Activated CD4-positive, alpha-beta T cell treated with anti-CD3 and anti-CD28 coated beads, Interleukin-2, Interleukin-4, amounts not matched to agents 100 ng/mL and 50 ng/mL, durations not matched to agents 16 hours and 8 hours (primary cell): ENCODE measurements at places on chromosomes 6 and 20.
A peak's percentile ranks its signal among the peaks of the same experiment; 100 is the strongest.

DNA sequence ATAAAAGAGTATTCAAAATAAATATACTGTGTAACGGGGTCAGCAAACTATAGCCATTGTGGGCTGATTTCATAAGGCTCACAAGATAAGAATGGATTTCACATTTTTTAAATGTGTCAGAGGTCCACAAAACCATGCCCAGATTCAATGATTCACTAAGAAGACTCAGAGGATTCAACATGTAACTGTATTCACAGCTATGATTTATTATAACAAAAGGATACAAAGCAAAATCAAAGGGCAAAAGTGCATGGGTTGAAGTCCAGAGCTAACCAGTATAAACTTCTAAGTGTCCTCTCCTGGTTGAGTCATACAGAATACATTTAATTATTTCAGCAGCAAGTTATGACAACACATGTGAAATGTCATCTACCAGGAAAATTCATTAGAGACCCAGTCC, 49.2 kb downstream of the TBC1D32 start:
- no peak for DNase-seq

DNA sequence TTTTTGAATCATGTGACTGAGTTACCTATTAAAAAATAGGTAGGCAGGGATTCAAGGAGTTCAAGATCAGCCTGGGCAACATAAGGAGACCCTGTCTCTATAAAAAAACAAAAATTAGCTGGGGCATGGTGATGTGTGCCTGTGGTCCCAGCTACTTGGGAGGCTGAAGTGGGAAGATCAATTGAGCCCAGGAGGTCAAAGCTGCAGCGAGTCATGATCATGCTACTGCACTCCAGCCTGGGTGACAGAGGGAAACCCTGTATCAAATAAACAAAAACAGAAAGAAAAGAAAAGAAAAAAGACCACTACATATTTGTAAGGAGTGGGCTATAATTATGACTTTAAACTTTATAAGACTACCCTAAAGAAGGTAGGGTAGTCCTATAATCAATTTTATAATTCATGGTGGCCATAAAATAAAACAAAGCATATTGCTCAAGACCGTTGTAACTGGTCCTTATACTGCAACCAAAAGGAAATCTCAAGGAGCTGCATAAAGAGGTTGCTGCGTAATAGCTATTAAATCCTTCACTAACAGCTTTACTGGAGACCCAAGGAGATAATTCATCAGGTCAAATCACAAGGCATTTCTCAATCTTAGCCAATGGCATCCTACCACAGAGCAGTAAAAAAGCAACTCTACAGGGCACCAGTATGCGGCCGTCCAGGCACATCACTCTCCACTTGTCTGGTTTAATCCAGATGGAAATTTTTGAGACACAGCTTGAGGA, 13.5 kb downstream of the PIGU start:
- DNase-seq: no peak

DNA sequence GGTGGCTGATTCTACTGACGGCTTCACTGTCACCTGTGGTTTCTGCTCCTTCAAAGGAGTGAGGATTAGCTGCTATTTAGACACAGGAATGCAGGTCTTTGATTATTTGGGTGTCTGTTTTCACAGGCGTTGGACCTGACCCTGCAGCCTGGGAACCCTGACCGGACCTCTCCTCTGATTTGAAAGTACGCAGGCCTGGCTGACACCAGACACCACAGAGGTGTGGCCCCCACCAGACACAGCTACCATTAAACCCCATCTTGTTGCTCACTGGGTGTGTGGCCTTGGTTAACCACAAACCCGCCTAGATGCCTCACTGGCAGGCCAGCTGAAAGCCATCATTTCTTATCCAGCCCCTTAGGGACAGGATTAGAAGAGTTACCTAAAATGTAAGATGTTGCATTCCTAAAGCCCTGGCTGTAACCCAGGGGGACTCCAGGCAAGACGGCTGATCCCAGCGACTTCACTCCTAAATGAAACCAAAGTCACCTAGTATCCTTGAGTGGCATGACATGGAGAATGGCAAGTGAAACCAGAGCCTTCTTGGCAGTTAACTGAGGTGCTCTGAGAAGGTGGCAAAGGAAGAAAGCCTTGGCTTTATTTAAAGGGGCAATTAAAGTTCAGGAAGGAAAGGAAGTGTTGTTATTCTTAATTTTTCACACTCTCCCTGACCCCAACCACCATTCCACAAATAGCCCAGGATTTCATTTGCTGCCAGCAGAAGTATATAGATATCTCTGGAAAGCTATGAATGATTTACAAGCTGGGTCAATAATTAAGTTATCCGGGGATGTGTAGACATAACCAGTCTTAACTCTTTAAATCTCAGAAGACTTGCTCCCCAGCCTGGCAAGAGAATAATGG, 169.9 kb downstream of the QRSL1 start:
- no peak for DNase-seq

DNA sequence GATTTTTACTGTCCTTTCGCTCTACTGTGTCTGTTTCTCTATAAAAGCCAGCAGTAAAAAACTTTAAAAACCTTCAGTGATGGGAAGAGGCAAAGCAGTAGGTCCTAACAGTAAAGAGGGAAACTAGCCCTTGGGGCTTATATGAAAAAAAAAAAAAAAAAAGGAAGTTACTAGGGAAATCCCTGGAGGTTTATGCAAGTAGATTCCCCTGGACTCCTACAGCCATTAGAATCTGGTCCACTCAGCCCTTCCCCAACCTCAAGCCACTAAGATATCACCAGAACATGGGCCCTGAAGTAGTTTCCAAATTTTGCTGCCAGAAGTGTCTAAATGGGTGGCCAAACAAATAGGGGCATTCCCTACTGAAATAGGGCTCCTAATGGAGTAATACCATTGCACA, 70.5 kb upstream of the HINT3 start:
- no peak for DNase-seq

DNA sequence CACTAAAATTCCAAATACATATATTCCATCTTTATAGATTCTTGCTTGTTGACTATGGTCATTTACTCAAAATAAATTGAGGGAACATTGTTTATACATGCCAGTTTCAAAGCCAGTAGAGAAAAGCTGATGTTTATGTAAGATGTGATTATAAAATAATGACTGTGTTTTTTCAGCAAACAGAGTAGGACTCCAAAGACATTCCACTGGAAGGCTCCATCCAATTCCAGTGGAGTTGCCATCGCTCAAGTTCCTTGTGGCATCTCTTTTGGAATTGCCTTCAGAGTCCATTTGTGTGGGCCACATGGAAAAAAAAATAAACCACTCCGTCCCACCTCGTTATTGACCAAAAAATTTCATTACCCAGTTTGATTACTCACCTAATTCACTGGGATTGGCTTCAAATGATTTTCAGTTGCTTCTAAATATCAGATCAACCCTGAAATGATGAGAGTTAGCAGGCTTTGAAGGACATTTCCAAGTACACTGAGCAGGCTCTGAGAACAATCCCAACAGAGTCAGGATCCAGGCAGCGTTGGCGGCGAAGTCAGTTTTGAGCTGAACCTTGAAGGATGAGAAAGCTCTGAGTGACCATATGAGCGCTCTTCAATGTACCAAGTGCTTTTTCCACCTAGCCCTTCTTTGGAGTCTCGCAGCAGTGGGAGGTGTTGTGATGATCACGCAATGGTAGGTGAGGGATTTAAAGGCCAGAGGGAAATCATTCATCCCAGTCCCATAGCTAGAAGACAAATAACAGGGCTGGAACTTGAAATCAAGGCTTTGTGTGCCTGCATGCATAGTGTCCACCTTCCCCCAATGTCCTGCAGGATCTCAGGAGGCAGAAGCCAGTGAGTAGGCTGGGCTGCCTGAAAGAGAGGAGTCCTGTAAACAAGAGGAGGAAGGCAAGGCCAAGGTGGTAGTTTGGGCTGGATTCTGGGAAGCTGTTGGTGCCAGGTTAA, 281.7 kb downstream of the CDC5L start:
- DNase-seq: no peak

DNA sequence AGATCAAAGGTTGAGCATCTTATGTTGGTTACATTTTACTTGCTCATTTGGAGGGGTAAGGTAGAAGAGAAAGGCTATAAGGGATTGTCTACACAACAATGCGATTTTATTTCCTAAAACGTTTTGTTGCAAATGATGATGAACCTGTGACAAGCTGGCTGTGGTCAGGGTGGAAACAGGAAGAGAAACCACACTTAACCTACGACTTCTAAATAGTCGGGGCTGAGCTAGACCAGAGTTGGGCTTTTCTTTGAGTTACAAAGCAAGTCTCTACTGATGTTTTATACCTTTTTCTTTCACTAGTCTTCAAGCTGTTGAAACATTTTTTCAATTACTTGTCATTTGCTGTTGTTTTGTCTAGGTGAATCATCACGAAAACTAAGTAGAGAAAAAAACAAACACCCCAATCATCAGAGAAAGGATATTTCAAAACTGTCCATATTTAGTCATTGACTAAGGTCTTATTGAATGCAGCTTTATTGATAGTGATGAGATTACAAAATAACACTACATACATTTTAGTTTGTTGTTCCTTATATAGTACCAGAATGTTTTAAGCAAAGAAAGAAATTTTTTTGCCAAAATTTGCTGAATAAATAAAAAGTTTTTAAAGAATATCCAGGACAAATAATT, 18.0 kb downstream of the KLHL31 start:
- DNase-seq: peak; percentile 64

GRCh38 chr6:72560721-72561593, 60.9 kb upstream of the KCNQ5 start:
- DNase-seq: no peak

- no peak for DNase-seq
These were observed 6.2 kb downstream of the STX16 start for GRCh38 chr20:58657262-58657661.

- DNase-seq: no peak
These were observed 124.3 kb downstream of the SCML4 start for GRCh38 chr6:107699697-107700325.

- DNase-seq: peak; percentile 14
These were observed 16.5 kb upstream of the HLA-A start for GRCh38 chr6:29925727-29926412.

DNA sequence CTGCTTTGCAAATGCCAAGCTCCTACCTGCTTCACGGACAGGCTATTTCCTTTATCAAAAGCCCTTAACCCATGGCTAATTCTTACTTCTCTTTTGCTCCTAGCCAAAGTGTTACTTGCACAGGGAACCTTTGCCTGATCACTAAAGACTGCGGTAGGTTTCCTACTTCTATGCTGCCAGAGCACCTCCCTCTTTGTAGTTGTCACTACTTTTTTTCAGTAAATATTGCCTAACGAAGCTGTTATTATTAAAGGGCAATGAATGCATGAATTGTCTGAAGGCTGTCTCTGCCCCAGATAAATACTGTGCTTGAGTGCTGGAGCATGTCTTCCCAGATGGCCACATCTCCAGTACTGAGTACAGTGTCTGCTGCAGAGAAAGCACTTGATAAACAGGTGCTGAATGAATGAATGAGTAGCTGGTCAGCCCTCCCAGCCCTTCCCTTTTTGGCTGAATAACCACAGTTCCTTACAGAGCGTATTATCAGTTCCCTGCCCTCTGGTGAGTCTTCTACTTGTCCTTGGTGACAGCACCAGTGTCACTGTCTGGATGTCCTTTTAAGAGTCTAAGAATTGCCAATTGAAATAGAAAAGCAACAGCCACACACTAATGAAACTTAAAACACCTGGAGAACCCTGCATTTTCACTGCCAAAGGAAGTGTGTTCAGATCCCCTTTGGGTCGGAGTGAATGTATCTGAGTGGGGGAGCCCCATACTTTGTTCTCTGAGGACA, 73.6 kb upstream of the TRAF3IP2 start:
- no peak for DNase-seq

DNA sequence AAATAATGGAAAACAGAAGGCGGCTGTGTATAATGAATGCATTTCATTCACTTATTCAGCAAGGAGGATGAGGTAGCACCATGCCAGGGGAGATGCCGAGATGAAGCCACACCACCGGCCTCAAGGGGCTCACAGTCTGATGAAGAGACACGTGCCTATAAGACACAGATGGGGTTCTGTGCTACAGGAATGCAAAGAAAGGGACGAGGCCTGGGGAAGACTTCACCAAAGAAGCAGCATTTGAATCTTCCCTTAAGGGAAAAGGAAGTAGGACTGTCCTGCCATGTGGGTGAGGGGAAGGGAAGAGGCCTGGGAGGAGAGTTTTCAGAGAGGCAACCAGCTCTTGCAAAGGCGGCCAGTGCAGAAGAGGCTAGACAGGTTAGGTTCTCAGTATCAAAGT, 98.9 kb downstream of the PSMG4 start:
- no peak for DNase-seq

DNA sequence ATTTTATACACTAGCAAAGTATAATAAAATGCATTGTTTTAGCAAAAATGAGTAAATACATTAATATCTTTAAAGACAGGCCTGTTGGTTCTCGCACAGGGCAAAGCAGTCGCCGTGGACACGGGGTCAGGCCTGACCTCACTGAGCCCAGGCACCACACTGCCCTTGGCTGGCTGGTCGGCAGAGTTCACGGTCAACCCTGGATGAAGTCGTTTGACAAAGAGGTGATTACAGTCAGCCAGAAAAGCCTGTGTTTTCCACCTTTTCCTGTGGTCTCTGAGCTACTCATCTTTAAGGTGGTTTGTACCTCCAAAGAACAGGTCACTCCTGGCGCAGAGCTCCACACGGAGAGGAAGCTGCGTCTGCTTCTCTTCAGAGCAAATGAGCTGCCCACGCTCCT, 191.5 kb downstream of the DLL1 start:
- DNase-seq: no peak

DNA sequence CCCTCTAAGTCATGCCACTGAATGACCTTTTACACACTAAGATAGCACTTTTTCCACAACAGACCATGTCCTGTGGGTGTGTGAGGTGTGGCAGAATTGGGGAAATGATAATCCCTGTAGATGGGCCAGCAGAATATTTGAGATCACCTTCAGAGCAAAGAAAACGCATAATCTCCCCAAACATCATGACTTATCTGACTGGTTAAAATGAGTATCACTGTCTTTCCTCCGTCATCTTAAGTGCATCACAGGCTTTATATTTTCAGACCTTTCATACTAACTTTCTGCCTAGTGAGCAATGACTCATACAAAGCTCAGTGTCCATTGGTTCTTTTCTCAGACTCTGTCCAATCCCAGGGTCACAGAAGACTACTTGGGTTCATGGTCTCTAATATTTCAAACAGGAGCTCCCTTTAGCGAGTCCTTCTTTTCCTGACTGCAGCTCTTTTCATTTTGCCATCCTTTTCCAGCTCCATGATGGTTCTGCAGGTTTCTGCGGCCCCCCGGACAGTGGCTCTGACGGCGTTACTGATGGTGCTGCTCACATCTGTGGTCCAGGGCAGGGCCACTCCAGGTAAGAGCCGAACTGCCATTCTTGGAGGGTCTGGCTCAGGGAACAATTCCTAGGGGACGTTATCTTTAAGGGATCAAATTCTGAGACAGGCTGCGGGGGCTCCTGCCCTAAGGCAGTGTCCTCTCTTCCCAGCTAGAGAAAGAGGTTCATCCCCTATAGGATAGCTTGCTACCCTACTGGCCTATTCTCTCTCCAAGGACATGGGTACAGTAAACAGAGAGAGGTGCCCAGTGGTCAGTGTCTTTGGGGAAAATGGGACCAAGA, at the start of gene HLA-DPB1:
HLA-DPB1 (plus strand) TSS at position 423 of the 838 bp plus-strand sequence; CDS start at position 475, 52 bp downstream.
- DNase-seq: peak; percentile 87

GRCh38 chr20:55761100-55761499, 244.2 kb downstream of the CBLN4 start:
- DNase-seq: no peak

GRCh38 chr6:157516319-157517026, 135.5 kb downstream of the ZDHHC14 start:
- no peak for DNase-seq
